ENCODE measurements at places on chromosomes 13 and 19. TPM values are rescaled to one million over a fixed set of nuclear protein-coding genes. Genes with fewer than 3 reads are reported as not detected.

GRCh38 chr19:11496391-11497163 is 9.1 kb downstream of the ZNF653 start:
- no peaks in the 10 kb centered on the region for H3K36me3 ChIP-seq
- no peak overlapping the region for H3K27ac ChIP-seq
- peak; percentile 72 for DNase-seq
- no peaks in the 10 kb centered on the region for H3K4me1 ChIP-seq
- H3K27me3 ChIP-seq, result no peaks in the 10 kb centered on the region

GRCh38 chr13:49869519-49869918 is 66.6 kb downstream of the SPRYD7 start:
- peaks cover 3% of the 10 kb centered on the region for H3K36me3 ChIP-seq
- H3K27me3 ChIP-seq, result no peaks in the 10 kb centered on the region
- H3K27ac ChIP-seq, result no peak overlapping the region

- H3K4me1 ChIP-seq, result peaks cover 89% of the 10 kb centered on the region
- DNase-seq, result peak; percentile 82
- peak overlapping the region; percentile 77 for H3K4me3 ChIP-seq
- peak overlapping the region; percentile 47 for H3K27ac ChIP-seq
These were observed 40.8 kb downstream of the BBC3 start for GRCh38 chr19:47190167-47190727.

DNA sequence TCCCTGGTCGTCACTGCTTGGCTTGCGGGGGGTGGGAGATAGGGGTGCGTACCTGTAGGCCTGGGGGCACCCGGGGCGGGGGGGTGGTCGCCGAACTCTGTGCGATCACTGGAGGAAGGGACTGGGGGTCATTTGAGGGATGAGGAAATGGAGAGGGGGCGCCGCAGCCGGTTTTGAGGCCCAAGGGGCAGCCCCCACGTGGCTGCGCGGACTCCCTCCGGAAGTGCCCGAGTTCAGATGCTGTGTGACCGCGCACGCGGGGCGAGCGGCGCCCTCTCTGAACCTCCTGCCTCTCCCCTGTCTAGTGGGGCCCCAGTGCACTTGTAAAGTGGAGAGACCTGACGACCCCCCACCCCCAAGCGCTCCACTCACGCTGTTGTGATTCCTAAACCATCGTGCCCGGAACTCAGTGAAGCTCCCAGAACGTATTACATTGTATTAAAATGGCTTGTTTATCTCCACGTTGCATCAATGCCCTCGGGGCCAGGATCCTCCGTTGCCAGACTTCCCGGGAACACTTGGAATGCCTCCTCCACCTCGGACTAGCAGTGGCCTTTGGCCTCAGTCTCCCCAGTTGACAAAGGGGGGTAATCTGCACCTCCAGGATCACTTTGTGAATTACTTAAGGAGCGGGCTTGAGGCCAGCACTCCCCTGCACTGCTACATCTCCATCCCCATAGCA is 3.0 kb upstream of the NANOS3 start:
- H3K27me3 ChIP-seq, result no peaks in the 10 kb centered on the region
- no peak for DNase-seq
- peaks cover 10% of the 10 kb centered on the region for H3K4me1 ChIP-seq
- no peaks in the 10 kb centered on the region for H3K36me3 ChIP-seq
- no peak overlapping the region for H3K27ac ChIP-seq

RASL11A gene
- total RNA-seq, result 5.6 TPM

TEX29 gene
- 1.1 TPM for total RNA-seq

SIAH3 gene
- total RNA-seq, result 0.25 TPM

GCDH gene
- 25.1 TPM for total RNA-seq

ZSCAN4 gene
- total RNA-seq, result not detected

MCEMP1 gene
- not detected for total RNA-seq
